ENCODE measurements at places on chromosomes 13 and 19. TPM values are rescaled to one million over a fixed set of nuclear protein-coding genes. Genes with fewer than 3 reads are reported as not detected.

The HIPK4 gene
- total RNA-seq = 0.07 TPM

The ZNF256 gene
- 5.4 TPM for total RNA-seq

GRCh38 chr13:59112221-59112718 lies 1051.5 kb downstream of the DIAPH3 start:
- peak; percentile 21 for DNase-seq

- no peak for DNase-seq
Observed at GRCh38 chr13:90633849-90634248, 713.6 kb upstream of the MIR17HG start.

DNA sequence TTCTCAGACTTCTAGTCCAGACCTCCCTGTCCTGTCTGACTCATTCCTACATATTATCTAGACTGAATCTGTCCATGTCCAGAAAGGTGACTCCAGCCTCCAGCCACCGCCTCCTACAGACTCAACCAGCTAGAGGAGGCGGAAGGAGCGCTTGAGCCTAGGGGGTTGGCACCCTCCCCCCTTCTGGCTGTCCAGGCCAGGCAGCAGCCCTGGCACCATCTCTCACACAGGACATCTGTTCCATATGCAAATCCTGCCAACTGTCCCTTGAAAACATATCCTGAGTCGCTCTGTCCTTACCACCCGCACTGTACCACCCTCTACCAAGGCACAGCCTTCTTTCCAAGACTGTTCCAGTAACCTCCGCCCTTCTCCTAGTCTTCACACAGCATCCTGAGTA lies 150.7 kb upstream of the WASF3 start:
- no peak for DNase-seq

GRCh38 chr13:98517576-98518310 lies 59.2 kb downstream of the STK24 start:
- DNase-seq = no peak

GRCh38 chr19:54462655-54463530 lies 685 bp downstream of the LENG9 start:
- peak; percentile 73 for DNase-seq

GRCh38 chr13:85148009-85148408 lies 651.2 kb downstream of the SLITRK6 start:
- peak; percentile 18 for DNase-seq

DNA sequence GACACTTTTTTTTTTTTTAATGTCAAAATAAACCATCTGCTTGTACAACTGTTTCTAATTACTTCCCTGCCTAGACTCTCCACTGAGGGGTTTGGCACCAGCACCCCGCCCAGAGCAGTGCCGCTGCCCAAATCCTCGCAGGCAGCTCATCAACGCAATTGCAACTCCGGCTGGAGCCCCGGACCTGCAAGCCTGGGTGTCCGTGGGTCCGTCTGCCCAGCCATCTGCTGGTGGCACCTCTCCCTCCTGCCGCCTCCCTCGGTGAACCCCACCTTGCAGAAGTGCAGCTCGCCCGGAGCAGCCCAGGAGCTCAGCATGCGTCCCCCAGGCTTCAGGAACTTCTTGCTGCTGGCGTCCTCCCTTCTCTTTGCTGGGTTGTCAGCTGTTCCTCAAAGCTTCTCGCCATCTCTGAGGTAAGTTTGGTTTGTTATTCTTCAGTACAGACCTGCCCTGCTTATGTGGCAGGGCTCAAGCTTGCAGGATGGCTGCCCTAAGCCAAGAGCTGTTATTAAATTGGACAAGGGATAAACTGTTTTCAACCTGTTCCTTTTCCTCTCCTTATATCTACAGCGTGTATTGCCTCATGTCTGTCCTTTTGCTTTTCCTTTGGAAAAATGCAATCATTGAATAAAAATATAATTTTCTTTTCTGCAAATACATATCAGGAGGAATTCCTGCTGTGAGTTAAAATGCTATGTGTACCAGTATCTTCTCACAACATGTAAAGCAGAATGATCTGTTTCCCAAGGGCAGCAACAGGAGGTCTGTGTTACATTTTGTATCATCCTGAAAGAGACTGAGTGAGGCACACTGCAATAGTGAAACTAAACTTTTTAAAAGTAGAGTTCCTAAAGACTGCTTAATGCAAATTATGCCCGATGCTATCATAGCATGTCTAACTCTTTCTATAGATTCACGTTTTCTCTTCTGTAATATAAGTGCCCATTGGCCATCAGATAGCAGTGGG lies at the start of gene ITGBL1:
Gene ITGBL1 (plus strand): TSS at position 157 of the 967 bp plus-strand sequence. CDS start 159 bp downstream, at position 316.
- DNase-seq = no peak

DNA sequence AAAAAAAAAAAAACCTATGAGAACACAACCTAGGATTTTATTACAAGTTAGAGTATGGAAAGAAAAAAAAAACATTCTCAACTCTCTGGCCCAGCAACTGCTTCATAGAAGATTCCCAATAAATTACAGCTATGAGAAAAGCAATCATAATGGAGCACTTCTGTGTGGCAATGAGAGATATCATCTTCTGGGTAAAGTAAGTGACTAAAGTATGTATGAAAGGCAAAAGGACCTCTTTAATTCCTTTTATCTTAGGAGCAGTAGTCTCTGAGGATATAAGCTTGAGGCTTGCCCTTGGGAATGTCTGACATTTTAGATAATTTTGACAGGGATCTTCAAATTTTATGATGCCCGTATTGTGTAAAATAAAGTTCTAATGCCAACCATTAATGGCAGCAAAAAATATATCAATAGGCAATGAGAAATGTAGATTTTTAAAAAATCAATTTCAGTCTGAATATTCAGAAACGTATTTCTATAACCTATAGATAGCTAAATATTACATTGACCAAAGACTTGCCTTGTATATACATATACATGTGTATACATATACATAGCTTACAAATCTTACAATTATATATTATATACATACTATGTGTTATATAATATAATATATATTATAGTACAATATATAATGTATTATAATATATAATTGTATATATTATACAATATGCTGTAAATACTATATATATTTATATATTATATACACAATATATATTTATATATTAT lies 823.9 kb upstream of the SLITRK1 start:
- DNase-seq = no peak

- peak; percentile 59 for DNase-seq
Observed at GRCh38 chr13:110907951-110908898, 6.6 kb downstream of the ANKRD10 start.

GRCh38 chr19:41373993-41374392 lies 2.3 kb upstream of the TMEM91 start:
- peak; percentile 87 for DNase-seq

GRCh38 chr13:87779426-87779825 lies 108.3 kb downstream of the SLITRK5 start:
- no peak for DNase-seq

DNA sequence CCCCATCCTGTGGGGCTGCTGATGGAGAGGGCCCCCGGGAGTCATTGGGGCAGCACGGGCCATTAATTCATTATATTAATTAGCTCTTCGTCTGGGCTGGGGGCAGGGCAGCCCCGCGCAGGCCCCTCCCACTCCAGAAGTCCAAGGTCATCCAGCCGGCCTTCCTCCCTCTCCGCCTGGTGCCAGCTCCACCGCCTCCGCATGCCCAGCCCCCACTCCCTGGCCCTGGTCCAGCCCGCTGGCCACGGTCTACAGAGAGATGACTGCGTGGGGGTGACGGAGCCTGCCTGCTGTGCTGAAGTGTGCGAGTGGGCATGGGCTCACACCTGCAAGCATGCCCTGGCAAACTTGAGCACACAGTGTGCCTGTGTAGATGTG lies 8.8 kb downstream of the IGLON5 start:
- DNase-seq = no peak
